NCI-H1105 treated with DMSO at 0.1 percent for 48 hours (cell line): ENCODE measurements at places on chromosomes 16 and 17.

DNA sequence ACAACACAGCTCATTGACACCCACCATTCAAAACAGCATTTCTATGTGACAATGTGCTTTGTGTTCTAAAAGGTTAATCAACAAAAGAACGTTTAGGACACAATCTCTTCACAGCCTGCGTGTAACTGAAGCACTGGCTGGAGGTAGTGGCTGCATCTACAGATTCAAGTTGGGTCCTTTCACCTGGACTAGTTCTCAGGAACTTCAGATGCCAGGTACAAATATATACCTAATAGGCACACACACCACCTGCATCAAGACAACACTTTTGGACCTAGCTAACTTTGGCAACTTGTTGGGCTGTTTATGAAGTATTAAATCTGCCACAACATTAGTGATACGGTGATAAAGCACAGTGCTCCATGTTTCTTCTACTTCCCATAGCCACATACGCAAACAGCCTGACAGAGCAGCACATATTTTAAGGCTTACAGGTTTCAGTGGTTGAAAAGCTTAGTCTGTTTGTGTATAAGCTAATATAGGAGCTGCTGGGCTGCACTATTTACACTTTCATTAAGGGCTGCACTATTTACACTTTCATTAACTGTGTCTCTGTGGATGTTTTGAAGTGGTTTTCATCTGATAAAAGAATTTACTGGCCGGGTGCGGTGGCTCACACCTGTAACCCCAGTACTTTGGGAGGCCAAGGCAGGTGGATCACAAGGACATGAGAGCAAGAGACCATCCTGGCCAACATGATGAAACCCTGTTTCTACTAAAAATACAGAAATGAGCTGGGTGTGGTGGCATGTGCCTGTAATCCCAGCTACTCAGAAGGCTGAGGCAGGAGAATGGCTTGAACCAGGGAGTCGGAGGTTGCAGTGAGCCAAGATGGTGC lies 132.6 kb downstream of the PARN start:
- DNase-seq: no peak

- no peak for DNase-seq
These were observed 87.3 kb downstream of the CRISPLD2 start for GRCh38 chr16:84907051-84907450.

GRCh38 chr17:57035971-57036481 lies 49.0 kb upstream of the AKAP1 start:
- peak; percentile 97 for DNase-seq

DNA sequence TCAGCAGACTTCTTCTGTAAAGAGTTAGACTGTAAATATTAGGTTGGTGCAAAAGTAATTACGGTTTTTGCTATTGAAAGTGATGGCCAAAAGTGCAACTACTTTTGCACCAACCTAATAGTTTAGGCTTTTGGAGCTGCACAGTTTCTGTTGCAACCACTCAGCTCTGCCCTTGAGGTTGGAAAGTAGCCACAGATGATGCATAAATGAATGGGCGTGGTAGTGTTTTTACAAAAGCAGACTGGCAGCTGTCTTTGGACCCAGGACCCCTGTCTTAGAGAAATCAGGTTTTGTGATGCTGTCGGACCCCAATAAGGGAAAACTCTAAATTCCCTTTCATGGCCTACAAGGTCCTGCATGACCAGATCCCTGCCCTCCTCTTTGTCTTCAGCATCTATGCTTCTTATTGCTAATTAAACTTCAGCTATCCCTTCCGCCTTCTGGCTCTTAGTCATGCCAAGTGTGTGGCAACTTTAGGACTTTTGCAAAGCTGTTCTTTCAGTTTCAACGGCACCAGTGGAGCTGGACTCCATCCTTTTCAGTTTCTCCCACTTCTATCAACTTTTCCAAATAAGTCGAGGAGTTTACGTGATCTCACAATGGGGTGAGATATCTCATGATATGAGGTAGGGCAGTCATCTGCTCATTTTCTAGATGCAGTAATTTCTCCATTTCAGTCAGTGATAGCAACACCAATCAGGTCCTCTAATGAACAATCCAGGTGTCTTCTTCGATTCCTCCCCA lies 232.3 kb downstream of the XYLT1 start:
- DNase-seq: no peak

DNA sequence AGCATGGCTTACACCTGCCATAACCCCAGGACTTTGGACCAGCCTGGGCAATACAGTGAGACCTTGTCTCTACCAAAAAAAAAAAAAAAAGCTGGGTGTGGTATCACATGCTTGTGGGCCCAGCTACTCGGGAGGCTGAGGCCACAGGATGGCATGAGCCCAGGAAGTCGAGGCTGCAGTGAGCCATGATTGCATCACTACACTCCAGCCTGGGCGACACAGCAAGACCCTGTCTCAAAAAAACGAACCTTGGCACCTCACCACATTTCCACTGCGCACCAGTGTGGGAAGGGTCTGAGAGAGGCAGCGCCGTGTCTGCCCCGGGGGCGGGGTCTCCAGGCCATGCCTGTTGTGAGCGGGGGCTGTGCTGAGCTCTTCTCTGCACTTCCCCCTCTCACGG lies 6.3 kb downstream of the ACSF3 start:
- no peak for DNase-seq

DNA sequence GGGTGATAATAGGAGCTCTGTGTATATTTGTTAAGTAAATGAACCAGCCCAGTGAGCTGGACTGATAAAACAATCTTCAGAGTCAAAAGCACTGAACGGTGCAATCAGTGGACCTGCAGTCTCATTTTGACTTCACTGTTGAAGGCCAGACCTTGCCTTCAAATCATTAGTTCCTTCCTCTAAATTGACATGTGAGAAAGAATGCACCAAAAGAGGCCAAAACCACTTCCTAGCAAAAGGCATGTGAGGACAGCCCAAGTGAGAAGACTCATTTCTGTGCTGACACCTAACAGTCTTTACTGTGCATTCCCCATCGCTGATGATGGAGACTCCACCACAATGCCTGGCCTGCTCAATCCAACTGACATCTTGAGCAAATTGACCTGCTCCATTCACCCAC lies 10.6 kb downstream of the GTF3C1 start:
- no peak for DNase-seq

DNA sequence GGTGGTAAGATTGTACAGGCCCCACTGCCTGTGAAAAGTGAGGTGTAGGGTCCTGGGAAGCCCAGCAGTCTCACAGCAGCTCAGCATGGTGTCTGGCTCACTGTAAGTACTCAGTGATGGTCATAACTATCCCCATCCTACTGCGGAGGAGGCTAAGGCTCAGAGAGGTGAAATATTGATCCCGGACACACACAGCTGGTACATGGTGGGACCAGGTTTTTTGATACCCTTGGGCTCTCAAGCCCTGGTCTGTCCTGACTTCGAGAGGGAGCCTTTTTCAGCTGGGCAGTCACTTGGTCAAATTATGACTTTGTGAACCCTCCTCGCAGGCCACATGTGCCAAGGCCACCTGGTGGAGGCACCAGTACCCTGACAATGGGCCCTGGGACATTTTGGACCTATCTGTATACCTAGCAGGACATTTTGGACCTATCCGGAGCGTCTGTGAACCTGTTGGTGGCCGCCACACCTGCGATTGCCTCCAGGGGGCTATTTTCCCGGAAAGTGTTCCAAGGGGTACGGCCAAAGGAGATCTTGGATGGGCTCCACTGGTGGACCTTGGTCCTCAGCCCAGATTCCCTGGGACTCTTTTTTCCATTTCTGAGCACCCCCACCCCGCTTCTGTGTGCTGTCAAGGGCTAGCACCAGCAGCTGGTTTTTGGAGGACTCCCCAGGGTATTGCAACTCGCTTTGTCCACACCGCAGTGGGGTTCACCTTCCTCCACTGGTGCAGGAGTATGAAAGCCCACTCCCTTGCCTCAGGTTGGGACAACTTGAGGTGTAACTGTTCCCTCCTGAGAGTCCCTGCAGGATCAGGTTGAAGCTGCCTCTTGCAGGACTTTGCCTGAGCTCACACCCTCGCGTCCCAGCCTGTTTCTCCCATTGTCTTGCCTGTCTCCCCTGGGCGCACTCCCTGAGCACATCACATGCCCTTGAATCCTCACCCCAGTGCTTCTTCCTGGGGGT lies 83.6 kb upstream of the NKD1 start:
- DNase-seq: no peak

- no peak for DNase-seq
These were observed 34.3 kb downstream of the MARF1 start for GRCh38 chr16:15608398-15609285.

GRCh38 chr16:86718118-86718517 lies 139.8 kb downstream of the FOXL1 start:
- DNase-seq: no peak

- no peak for DNase-seq
These were observed 3.3 kb upstream of the KLHL11 start for GRCh38 chr17:41868568-41868967.

GRCh38 chr16:19960183-19960582 lies 75.5 kb upstream of the GPRC5B start:
- no peak for DNase-seq
